ENCODE measurements at places on chromosomes 1 and 21. TPM values are rescaled to one million over a fixed set of nuclear protein-coding genes. Genes with fewer than 3 reads are reported as not detected.

DNA sequence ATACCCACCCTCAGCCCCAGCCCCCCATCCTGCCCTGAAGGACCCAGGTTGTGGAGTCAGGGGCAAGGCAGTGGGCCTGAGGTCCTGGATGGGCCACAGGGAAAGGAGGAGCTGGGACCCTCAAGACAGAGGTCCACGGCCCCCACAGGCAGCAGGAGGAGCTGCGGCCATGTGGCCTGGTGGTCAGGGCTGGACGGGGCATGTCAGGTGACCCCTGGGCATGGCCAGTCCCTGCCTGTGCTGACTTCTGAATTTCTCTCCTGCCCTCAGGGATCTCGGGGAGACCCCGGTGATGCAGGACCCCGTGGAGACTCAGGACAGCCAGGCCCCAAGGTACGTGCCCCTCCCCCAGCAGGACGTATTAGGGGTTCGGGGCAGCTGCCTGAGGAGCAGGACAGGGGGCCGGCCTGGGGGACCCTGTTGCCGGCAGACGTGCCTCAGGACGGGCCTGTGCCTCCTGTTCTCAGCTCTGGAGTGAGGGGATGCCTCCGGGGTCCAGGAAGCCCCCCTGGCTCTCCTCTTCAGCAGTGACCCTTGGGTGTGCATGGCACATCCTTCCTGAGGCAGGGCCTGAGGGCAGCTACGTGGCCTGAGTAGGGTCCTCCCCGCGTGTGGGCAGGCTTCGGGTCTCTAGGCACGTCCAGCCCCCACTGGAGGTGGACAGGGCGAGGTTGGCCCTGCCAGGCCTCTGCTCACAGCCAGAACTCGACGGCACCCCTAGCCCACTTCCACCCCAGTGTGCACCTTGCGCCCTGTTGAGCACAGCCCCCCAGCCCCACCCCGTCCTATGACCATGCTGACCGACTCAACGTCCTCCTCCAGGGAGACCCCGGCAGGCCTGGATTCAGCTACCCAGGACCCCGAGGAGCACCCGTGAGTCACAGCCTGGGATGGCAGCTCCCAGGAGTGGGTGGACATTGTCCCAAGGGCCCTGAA, 23.6 kb downstream of the COL6A2 start:
- no peak for DNase-seq

IRF6 gene
- polyA plus RNA-seq = 26.3 TPM

GRCh38 chr21:37555672-37556261, 189.2 kb downstream of the DYRK1A start:
- no peak for DNase-seq

GRCh38 chr1:37846647-37847339, 12.6 kb downstream of the MTF1 start:
- no peak for DNase-seq

DNA sequence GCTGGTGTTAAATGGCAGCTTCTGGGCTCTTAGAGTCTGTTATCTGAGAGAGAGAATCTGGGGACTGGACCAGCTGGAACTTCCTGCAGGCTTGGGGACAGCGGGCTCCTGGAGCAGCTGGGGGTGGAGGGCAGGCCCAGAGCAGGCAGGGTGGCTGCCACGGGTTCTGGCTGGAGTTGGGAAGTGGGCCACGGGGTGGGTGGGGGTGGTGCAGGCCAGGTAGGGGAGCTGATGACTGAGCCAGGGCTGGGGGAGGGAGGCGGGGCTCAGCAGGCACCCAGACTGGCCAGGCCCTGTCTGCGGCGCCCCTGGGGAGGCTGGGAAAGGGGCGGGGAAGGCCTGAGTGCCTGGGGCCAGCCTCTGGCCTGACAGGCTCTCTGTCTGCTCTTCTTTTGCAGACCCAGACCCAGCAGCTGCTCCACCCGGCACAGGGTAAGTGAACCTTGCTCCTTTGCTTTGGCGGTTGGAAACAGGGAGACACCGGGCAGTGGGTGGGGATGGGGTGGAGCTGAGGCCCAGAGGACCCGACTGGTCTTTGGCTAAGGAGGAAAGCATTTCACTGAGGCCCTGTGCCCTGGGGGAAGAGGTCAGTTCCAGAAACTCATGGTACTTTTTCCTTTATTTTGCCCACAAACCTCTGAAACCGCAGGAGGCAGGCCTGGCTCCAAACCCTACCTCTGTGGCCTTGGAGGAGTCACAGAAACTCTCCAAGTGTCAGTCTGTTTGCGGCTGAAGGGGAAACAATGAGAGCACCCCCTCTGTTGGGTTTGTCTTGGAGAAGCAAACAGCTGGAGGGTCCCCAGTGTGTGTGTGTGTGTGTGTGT, 48.8 kb downstream of the ARHGEF10L start:
- no peak for DNase-seq

Measured in right lung (tissue), 10 donors.